CD4-positive, alpha-beta T cell treated with Interleukin-17A for 1 hour (primary cell): ENCODE measurements at places on chromosomes 13 and 19.
A peak's percentile ranks its signal among the peaks of the same experiment; 100 is the strongest.

DNA sequence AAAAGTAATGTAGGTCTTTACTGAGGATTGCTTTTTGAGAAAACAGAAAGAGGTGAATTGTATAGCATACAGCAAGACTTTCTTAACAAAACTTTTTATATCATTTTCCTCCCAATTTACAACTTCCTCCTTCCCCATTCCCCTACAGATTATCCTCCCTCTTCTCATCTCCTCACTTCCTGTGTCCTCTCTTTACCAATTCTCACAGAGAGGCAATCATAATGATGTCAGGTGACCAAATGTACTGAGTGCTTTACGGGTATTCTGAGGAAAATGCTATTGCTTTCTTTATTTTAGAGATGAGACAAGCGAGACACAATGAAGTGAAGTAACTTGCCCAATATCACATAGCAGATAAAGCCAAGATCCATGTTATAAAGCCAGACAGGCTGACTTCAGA, 1.7 kb upstream of the MTMR6 start:
- DNase-seq = no peak

DNA sequence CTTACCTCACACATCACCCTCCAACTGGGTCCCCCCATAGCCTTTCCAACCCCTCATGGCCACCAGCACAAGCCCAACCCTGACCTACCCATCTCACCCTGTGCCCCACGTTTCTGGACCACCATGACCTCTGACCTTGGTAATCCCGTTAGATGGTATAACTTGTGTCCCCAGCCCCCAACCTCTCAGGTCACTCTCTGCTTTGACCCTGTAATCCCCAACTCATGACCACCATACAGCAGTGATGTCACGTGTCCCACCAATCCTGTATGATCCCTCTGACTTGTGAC, 8.5 kb downstream of the KLC3 start:
- DNase-seq = no peak

GRCh38 chr19:13437919-13438618, 68.2 kb downstream of the CACNA1A start:
- no peak for DNase-seq

GRCh38 chr19:18128044-18128443, 24.9 kb upstream of the PIK3R2 start:
- peak; percentile 32 for DNase-seq

DNA sequence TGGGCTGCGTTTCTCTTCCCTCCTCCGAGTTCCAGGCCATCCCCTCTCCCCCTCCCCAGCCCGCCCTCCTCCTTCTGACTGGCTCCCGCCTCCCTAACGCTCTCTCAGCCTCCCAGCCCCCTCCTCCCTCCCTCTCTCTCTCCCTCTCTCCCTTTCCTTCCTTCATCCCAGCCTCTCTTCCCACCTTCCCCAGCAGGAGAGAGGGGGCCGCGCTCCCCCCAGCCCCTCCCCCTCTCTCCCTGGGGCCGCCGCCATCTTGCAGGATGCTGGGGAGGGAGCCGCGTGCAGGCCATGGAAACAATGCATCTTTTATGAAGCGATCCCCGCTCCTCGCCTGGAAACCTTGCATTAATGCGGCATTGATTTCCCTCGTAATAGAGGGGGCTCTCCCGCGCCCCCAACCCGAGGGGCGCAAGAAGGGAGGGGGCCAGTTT, 42.6 kb upstream of the ADGRL1 start:
- peak; percentile 24 for DNase-seq

- no peak for DNase-seq
Measured at GRCh38 chr13:73300718-73301425, 242.1 kb downstream of the KLF5 start.

GRCh38 chr13:106143930-106144709, 391.3 kb downstream of the EFNB2 start:
- no peak for DNase-seq

GRCh38 chr19:3125900-3126524, 9.8 kb upstream of the GNA15 start:
- peak; percentile 75 for DNase-seq

DNA sequence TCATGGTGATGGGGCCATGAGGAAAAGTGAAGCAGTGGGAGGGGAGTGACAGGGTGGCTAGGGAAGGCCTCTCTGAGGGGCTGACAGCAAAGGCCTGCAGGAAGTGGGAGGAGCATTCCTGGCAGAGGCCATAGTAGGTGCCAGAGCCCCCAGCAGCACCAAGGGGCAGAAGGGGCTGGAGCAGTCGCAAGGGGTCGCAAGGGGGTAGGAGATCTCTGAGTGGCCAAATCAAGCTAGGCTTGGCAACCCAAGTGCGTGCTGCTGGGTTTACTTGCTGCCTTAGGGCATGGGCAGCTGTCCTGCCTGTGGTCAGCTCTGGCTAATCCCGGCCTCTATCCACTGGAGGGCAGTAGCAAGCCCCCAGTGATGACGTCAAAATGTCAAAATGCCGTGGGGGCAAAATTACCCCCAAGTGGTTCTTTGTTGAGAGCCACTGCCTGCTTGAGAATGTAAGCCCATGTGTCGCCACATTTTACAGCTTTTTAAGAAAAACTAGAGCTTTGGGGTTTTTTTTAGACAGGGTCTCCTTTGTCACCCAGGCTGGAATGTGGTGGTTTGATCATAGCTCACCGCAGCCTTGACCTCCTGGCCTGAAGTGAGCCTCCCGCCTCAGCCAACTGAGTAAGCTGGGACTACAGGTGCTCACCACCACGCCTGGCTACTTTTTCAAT, 11.8 kb downstream of the CCDC97 start:
- DNase-seq = peak; percentile 36

DNA sequence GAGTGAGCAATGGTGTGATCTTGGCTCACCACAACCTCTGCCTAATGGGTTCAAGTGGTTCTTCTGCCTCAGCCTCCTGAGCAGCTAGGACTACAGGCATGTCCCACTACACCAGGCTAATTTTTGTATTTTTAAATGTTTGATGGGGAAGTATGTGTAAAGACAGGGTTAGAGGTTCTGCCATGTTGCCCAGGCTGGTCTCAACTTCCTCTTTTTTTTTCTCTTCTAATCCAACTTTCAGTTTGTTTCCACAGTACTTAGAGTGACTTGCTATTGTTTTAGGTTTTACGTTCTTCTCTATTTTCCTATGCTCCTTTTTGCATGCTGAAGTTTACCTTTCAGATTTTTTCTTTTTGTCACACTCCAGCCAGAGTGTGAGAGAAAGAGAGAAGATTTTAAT, 1433.0 kb downstream of the UQCRFS1 start:
- no peak for DNase-seq

GRCh38 chr13:53601113-53601512, 572.5 kb downstream of the OLFM4 start:
- DNase-seq = no peak

GRCh38 chr19:33686262-33686661, 64.5 kb downstream of the CHST8 start:
- DNase-seq = no peak

- DNase-seq = no peak
Measured at GRCh38 chr19:18558604-18559003, 934 bp downstream of the KXD1 start.

- DNase-seq = no peak
Measured at GRCh38 chr13:43731296-43731695, 55.5 kb downstream of the ENOX1 start.

DNA sequence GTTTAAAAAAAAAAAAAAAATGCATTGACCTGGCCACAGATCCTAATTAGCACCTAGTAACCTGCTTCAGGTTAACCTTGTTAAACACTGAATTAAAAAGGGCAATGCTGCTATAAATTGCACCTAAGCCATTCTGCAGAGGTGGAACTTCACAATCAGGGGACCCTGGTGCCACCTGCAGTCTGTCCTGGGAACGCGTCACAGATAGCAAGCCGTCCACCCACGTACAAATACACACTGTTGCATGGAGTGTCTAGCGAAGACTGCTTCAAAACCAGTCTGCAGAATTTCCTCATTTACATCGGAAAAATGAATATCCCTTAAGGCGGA, 169.3 kb downstream of the COL4A1 start:
- DNase-seq = no peak

DNA sequence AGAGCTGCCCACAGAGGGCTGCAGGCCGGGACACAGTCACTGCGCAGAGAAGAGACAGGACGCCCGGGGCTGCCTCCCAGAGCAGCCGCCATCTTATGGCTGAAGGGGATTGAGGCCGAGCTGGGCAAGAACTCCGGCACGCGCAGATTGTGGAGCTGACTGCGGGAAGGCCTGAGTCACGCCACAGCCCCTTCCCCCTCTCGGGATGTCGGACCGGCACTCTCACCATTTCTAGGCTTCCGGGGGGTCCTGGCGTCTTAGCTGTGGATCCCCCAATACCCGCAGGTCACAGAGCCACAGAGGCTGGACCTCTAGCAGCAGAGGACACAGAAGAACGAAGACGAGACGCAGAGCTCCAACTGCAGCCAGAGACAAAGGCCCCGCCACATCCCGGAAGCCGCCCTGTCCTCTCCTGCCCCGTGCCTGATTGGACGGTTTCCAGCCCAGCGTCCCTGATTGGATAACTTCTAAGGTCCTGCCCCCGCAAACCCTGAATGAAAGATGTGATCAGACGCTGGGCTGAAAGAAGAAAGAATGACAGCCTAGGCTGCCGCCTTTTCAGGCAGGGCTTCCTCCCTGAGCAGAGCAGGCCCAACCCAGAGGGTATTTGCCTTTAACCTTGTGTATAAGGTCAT, at the start of gene ZNF43:
ZNF43 (minus strand) TSS at position 373 of the 635 bp plus-strand sequence; CDS start at position 229, 144 bp downstream.
- DNase-seq = peak; percentile 96

- no peak for DNase-seq
Measured at GRCh38 chr13:29523199-29523961, 72.1 kb downstream of the SLC7A1 start.

GRCh38 chr19:11027381-11027780, 61.9 kb upstream of the LDLR start:
- DNase-seq = no peak

DNA sequence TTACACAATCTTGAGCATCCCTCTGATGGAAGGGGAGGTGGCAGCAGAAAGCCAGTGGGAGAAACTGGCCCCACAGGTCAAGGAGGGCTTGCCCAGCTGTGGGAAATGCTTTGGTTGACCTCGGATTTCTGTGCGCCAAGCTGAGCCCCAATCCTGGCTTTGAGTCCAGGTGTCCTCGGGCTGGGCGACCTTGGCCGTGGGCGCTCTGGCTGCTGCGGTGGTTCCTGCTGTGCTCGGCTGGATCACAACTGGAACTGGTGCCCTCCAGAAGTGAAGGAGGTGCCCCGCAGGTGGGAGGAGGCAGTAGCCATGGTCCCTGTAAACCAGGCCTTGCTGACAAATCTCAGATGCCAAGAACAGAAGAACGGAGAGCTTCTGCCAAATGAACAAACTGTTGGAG, 56.4 kb downstream of the ZNF676 start:
- no peak for DNase-seq

DNA sequence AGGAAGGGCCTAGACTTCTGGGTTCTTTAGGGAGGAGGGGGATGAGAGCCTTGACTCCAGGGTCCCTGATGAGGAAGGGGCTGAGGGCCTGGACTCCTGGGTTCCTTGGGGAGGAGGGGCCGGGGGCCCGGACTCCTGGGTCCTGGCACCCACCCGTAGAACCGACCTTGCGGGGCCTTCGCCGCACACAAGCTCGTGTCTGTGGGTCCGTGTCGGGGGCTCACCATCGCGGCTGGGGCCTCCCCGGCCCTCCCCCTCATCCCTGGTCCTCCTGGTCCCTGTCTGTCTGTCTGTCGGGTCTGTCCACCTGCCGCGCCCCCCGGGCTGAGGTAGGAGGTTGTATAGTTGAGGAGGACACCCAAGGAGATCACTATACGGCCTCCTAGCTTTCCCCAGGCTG, 662 bp upstream of the SPACA6 start:
- no peak for DNase-seq

GRCh38 chr13:106103779-106104178, 431.7 kb downstream of the EFNB2 start:
- no peak for DNase-seq

GRCh38 chr19:19010551-19010950, 22.8 kb downstream of the SUGP2 start:
- DNase-seq = peak; percentile 19

DNA sequence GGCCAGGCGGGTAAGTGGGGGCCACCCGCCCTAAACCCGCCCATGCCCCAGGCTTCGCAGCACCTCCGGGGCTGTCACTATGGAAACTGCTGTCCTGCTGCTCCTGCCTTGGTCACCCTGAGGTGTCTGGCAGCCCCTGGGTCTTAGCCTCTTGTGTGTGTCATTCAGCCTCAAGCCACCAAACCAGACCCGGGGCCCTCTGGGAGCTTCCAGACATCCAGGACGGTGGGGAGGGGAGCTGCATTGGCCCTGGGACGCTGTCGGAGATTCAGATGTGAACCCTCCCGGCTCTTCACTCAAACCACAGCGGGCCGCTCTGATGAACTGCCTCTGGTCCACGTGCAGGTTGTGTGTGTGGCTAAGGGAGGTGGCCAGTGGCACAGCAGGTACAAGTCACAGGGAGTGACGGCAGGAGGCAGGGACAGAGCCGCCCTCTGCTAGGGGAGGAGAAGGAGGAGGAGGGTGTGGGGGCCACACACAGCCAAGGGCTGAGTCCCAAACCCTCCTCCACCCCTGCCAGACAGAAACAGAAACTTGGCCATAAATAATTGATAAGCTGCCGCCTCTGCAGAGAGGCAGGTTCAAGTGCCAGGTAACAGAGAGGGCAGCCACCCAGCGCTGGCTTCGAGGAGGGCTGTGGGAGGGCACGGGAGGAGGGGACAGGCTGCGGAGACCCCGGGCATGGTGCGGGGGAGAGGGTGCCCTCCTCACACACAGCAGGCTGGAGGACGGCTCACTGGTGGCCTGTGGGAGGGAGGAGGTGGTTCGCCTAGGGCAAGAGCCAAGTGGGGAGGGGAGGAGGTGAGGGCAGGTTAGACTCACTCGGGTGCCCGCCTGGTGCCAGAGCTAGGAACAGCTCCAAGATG, 8.0 kb downstream of the NANOS3 start:
- DNase-seq = no peak

DNA sequence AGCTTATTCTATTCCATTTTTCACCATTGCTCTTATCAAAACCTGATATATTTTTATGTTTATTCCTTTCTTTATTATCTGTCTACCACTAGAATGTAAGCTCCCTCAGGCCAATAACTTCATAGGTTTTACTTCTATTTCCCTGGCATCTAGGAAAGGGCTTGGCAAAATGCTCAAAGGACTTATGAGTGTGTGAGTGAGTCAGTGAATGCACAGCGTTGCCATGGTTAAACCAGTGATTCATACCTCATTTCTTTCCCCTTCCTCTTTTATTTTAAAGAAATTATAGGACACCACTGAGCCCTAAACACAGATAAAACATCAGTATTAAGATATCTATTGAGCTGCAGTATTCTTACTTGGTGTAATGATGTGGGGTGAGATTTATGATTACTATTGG, 162.1 kb downstream of the GPC6 start:
- no peak for DNase-seq

GRCh38 chr19:42563352-42564210, 31.1 kb downstream of the CEACAM8 start:
- peak; percentile 40 for DNase-seq

DNA sequence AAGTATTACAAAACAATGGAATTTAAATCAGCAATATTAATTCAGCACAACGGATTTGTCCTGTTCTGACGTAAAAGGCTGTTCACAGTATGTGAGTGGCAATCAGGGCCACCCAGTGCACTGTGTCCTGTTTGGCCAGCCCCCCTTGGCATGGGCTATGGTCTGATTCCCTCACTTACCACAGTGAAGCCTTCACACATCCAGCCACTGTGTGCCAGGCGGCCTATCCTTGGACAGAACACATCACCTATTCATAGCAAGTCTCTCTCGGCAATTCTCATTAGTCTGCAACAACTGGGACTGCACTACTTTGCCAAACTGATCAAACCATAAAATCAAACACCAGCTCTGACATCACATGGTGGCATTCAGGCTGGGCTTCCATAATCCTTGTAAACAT, 221.5 kb upstream of the TSHZ3 start:
- no peak for DNase-seq
